ENCODE measurements at places on chromosomes 4 and X. TPM values are rescaled to one million over a fixed set of nuclear protein-coding genes. Genes with fewer than 3 reads are reported as not detected.

PCYT1B gene
- total RNA-seq, result 0.90 TPM

ASMT gene
- not detected for total RNA-seq

TNIP3 gene
- not detected for total RNA-seq

ARSD gene
- 18.6 TPM for total RNA-seq

OPHN1 gene
- total RNA-seq, result 6.2 TPM

MND1 gene
- 7.7 TPM for total RNA-seq

DNA sequence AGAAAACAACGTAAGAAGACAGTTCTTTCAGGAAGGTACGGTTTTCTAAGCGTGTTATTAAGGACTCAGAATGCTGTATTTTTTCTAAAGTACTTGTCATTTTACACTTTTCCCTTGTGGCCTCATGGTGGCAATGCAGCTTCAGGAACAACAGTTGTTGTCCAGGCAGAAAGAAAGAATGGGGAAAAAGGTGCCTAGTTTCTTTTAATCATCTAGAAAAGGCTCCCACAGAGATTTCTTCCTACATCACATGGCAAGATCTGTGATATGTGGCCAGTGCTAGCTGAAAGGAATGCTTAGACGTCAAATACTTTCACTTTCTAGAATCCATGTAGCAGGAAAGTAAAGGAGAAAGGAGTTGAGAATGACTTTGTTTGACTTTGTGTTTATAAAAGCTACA, 49.0 kb upstream of the TRAM1L1 start:
- no peaks in the 10 kb centered on the region for H3K4me1 ChIP-seq
- H3K27ac ChIP-seq, result no peak overlapping the region
- H3K36me3 ChIP-seq, result no peaks in the 10 kb centered on the region
- no peaks in the 10 kb centered on the region for H3K27me3 ChIP-seq
- H3K4me3 ChIP-seq, result no peak overlapping the region

DNA sequence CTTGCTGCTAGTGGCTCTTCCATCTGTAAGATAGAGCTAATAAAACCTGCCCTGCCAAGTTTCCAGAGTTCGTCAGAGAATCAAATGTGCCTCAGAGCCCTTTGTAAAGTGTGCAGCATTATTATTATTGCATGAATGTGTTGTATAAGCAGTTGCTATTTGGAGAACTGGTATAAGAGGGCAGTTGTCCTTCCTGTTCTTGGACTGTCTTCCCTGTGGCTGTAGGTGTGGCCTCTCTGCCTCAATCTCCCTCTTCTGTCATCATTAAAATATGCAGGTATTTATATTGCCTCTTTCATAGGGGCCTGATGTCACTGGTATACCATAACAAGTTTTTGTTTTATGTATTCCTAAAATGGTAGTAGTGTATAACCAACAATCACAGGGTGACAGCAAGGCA, 3.8 kb downstream of the MTM1 start:
- H3K4me3 ChIP-seq, result no peak overlapping the region
- H3K36me3 ChIP-seq, result no peaks in the 10 kb centered on the region
- no peak for DNase-seq
- H3K27ac ChIP-seq, result no peak overlapping the region
- no peaks in the 10 kb centered on the region for H3K27me3 ChIP-seq

DNA sequence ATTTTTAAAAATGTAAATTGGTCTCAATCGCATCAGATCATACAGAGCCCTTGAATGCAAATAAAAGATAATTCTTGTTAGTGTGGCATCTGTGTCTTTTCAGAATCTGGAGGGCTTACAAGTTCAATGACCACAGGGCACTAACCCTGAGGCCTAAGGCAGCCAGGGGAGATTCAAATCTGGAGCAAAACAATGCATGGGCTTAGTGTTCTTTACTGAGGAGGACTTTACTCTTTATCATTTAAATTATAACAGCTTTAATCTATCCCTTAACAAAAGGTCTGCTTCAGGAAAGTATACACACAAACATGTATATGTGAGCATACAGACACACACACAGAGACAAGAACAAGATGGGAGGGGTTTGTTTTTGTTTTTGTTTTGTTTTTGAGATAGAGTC, 51.0 kb upstream of the NSUN7 start:
- DNase-seq, result no peak
- no peaks in the 10 kb centered on the region for H3K36me3 ChIP-seq
- H3K27ac ChIP-seq, result no peak overlapping the region
- H3K27me3 ChIP-seq, result no peaks in the 10 kb centered on the region

DNA sequence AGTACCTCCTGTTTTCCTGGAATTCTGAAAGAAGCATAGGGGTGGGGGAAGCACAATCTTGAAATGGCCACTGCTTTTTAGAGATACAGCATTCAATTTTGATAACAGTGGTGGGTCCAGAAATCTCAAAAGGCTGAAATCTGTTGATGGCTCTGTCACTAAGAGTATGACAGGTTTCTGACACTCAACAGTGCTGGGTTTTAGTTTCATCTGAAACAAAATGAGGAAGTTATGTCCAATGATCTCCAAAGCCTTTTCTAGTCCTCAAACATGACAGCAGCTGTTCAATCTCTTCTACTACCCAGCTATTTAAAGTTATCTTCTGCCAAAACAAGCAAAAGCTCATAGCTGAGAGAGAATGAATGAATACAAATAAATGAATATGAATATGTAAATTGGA, 110.5 kb downstream of the IL1RAPL1 start:
- no peak overlapping the region for H3K4me3 ChIP-seq
- no peak for DNase-seq

GRCh38 chr4:95500361-95500760, 48.4 kb downstream of the UNC5C start:
- no peaks in the 10 kb centered on the region for H3K36me3 ChIP-seq
- H3K27me3 ChIP-seq, result no peaks in the 10 kb centered on the region
- peaks cover 4% of the 10 kb centered on the region for H3K4me1 ChIP-seq
- peak; percentile 25 for DNase-seq
- no peak overlapping the region for H3K27ac ChIP-seq
- no peak overlapping the region for H3K4me3 ChIP-seq

DNA sequence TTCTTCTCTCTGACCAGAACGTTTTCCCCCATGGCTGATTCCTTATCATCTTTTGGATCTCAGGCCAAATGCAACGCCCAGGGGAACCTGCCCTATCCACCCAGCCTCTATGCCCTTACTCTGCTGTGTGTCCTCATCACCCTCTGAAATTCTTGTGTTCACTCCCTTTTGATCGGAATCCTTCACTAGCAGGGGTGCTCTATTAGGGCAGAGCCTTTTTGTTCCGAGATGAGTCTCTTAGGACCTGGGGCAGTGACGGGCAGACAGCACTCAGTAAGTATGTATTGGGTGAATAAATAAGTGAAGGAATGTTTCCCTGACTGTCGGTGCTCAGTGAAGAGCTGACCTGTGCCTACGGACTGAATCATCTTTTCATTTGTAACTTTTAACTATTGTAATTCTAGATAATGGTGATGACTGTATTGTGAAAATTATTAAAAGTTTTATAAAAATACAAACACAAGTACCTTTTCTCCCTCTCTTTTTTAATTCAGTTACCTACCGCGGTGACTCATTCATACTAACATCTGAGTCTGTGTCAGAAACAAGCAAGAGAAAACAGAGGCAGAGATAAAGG, 4.8 kb upstream of the TENM3 start:
- no peaks in the 10 kb centered on the region for H3K27me3 ChIP-seq
- no peak overlapping the region for H3K27ac ChIP-seq
- H3K4me1 ChIP-seq, result no peaks in the 10 kb centered on the region
- DNase-seq, result no peak
- H3K36me3 ChIP-seq, result no peaks in the 10 kb centered on the region

GRCh38 chrX:31931225-31931624, 859.4 kb upstream of the FTHL17 start:
- H3K27me3 ChIP-seq, result no peaks in the 10 kb centered on the region
- no peak overlapping the region for H3K4me3 ChIP-seq
- DNase-seq, result no peak
- no peaks in the 10 kb centered on the region for H3K36me3 ChIP-seq

- peaks cover 6% of the 10 kb centered on the region for H3K4me1 ChIP-seq
- no peaks in the 10 kb centered on the region for H3K36me3 ChIP-seq
- H3K27ac ChIP-seq, result peak within 1 kb of the TSS; percentile 89
Observed at GRCh38 chrX:37349221-37350033, at the start of gene PRRG1. PRRG1 (plus strand) TSS chrX:37349364; CDS start chrX:37406250, 56,886 bp downstream.

DNA sequence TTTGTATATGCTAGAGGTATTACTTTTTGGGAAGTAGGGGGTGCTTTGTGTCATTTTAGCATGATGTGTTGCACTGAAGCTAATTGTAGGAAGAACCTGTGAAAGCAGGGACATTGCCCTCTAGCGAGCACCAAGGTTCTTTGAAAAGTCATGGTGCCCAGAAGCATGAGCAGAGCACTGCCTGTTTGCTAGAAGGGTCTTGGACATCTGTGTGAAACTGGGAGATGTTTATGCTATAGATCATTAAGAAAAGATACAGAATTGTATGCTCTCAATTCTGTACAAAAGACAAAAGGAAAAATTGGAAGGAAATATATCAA, 14.7 kb downstream of the GRPR start:
- no peaks in the 10 kb centered on the region for H3K27me3 ChIP-seq
- DNase-seq, result peak; percentile 2
- H3K36me3 ChIP-seq, result no peaks in the 10 kb centered on the region
- no peaks in the 10 kb centered on the region for H3K4me1 ChIP-seq

- no peak overlapping the region for H3K4me3 ChIP-seq
- H3K27ac ChIP-seq, result no peak overlapping the region
- no peaks in the 10 kb centered on the region for H3K4me1 ChIP-seq
- H3K36me3 ChIP-seq, result no peaks in the 10 kb centered on the region
Observed at GRCh38 chrX:134191281-134191680, 45.7 kb upstream of the CCDC160 start.

GRCh38 chrX:121479406-121479805, 432.0 kb downstream of the GLUD2 start:
- no peak overlapping the region for H3K4me3 ChIP-seq
- no peak for DNase-seq
- no peaks in the 10 kb centered on the region for H3K27me3 ChIP-seq
- H3K36me3 ChIP-seq, result no peaks in the 10 kb centered on the region
- no peaks in the 10 kb centered on the region for H3K4me1 ChIP-seq

- H3K4me1 ChIP-seq, result no peaks in the 10 kb centered on the region
- no peaks in the 10 kb centered on the region for H3K36me3 ChIP-seq
- no peak overlapping the region for H3K4me3 ChIP-seq
- no peak for DNase-seq
Observed at GRCh38 chrX:14359727-14360126, 169.6 kb upstream of the GLRA2 start.

DNA sequence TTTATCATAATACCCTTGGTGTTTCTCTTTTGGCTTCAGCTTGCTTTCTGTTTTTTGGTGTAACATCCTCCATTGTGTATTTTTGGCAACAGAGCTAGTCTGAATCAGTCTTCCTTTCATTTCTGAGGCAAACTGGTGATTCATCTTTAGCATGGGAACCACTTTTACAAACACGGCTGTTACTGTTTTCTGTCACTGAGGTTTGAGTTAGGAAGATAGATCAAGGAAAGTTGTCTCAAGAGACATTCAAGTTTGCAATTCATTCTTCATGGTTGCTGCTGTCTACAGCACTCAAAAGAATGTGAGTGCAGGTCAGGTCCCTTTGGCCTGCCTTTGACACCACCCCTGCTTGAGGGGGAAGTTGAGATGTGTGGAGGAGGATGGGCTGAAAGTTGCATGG, 36.3 kb downstream of the IL21 start:
- peaks cover 5% of the 10 kb centered on the region for H3K4me1 ChIP-seq
- H3K27me3 ChIP-seq, result peaks cover 4% of the 10 kb centered on the region
- peak; percentile 73 for DNase-seq
- no peak overlapping the region for H3K27ac ChIP-seq

All from endothelial cell of umbilical vein (primary cell).